ENCODE measurements at places on chromosomes 12 and 14.
A peak's percentile ranks its signal among the peaks of the same experiment; 100 is the strongest.

DNA sequence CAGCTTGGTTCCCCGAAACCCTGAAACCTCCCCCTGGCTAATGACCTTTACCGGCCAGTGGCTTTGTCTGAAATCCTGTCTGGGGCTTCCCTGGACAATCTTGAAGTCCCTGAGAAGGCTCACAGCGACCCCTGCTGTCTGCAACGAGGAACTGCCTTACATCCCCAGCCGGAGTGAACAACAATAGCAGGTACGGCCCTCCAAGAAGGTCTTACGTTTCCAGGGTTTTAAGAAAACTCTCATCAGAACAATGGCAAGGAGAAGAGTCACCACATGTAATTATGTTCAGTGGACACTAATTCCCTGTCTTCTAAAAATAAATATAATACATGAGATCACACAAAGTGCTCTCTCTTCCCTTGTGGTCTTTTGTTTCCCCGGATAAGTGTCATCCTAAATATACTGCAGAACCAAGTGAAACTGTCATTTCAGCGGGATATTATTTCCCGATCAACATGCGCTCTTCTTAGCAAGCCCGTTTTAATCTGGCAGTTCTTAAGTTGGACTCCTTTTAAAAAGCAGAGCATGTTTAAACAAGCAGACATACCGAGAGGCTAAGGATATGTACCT, 53.3 kb downstream of the RBM19 start:
- no peak overlapping the region for H3K4me3 ChIP-seq
- peak; percentile 73 for DNase-seq
- no peaks in the 10 kb centered on the region for H3K4me1 ChIP-seq
- no peaks in the 10 kb centered on the region for H3K27me3 ChIP-seq
- H3K27ac ChIP-seq = no peak overlapping the region
- peaks cover 67% of the 10 kb centered on the region for H3K36me3 ChIP-seq

- H3K27me3 ChIP-seq = peaks cover 10% of the 10 kb centered on the region
- peaks cover 4% of the 10 kb centered on the region for H3K4me1 ChIP-seq
- DNase-seq = peak; percentile 65
- peak overlapping the region; percentile 82 for H3K4me3 ChIP-seq
- H3K27ac ChIP-seq = no peak overlapping the region
These were observed 647 bp downstream of the LGMN start for GRCh38 chr14:92747701-92748258.

DNA sequence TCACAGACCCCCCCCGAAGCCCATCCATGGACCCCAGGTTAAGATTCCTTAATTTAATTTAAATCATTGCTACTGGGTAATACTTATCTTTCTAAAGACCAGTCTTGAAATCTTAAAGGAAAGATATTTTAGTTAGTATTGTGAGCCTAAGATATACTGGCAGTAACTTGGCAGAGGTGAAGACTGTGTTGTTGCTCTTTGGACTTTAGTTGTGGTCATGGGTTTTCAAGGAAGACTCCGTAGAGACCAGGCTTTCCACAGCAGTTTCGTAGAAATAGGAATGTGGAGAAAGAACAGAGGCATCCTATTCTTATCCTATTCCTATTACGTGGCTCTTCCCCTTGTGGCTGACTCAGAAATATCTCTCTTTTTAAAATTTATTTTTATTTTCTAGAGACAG, 99.0 kb downstream of the SCN8A start:
- peaks cover 38% of the 10 kb centered on the region for H3K36me3 ChIP-seq
- H3K4me3 ChIP-seq = no peak overlapping the region
- DNase-seq = no peak

DNA sequence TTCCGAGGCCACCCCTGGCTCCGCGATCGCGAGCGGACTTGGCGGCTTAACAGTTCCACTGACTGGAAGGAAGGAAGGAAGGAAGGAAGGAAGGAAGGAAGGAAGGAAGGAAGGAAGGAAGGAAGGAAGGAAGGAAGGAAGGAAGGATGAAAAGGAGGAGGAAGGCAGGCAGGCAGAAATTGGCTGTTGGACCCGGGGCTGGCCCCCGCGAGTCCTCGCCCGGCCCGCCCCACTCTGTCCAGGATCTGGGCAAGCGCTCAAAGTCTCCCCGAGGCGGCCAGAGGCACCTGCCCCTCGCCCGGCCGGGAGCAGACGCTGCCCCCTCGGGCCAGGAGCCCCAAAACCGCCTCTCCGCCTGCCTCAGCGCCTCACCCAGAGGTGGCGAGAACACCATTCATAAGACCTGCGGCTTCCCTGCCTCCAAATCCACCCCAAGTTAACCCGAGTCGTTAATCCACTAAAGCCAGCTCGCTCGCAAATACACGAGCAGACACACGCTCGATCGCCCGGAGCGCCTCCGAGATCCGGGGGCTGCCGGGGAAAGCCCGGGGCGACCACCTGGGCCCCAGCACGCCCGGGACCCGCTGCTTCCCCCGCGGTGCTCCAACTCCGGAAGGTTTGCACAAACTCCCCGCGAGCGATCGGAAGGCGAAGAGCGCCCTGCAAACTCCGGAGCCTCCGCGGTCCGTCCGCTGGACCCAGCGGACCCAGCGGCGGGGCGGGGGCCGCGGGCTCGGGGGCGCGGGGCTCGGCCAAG, 844 bp downstream of the DPF3 start:
- H3K4me3 ChIP-seq = peak overlapping the region; percentile 93
- H3K27me3 ChIP-seq = no peaks in the 10 kb centered on the region
- H3K27ac ChIP-seq = no peak overlapping the region

DNA sequence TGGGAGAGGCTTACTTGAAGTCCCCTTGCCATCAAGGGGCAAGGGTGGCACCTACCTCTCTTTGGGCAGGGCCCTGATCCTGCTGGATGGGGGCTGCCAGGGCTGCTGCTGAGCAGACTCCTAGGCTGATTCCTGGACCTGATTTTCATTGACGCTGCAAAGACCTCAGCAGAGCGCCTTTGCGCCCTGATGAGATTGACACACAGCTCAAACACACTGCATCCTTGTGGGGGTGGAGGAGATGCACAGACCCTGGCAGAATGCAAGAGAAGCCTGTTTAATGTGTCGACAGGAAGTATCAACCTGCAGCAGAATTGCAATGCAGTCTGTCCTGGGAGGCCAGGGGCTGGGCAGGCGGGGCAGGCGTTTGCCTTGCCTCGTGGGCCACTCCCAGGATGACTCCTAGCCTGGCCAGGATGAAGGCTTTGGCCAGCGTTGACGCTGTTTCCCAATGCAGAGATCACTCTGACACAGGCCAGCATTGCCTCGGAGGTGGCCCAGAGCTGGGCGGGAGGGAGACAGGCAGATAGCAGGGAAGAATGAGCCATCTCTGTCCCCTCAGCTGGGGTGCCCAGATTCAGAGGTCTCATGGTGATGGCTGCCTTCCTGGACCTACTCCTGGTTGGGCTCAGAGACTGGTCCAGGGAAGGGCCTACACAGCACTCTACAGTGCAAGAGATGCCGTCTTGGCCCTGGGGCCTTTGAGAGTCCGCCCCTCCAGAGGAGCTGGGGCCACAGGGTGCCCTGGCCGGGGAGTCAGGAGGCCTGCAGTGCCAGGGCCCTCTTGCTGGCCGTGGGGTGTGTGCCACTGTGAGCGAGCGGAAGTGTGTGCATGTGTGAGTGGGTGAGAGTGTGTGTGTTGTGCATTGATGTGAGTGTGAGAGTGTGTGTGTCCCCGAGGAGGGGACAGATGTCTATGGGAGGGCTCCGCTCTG, 108.3 kb downstream of the KIF26A start:
- H3K27me3 ChIP-seq = no peaks in the 10 kb centered on the region
- no peaks in the 10 kb centered on the region for H3K4me1 ChIP-seq
- H3K36me3 ChIP-seq = no peaks in the 10 kb centered on the region

GRCh38 chr14:103527408-103528145, 1.4 kb upstream of the TRMT61A start:
- DNase-seq = peak; percentile 57
- peak overlapping the region; percentile 28 for H3K27ac ChIP-seq
- peaks cover 74% of the 10 kb centered on the region for H3K4me1 ChIP-seq
- H3K36me3 ChIP-seq = peaks cover 14% of the 10 kb centered on the region
- H3K4me3 ChIP-seq = peak overlapping the region; percentile 84

All from mesenchymal stem cell (in vitro differentiated cells and primary cell).